ENCODE measurements at places on chromosomes 11 and 22. TPM values are rescaled to one million over a fixed set of nuclear protein-coding genes. Genes with fewer than 3 reads are reported as not detected.

Gene OR4C3
- total RNA-seq: not detected

Gene FOSL1
- 9.8 TPM for total RNA-seq

Gene TRIM29
- 0.33 TPM for total RNA-seq

Gene BIRC3
- 2.5 TPM for total RNA-seq

Gene TMEM45B
- not detected for total RNA-seq

Gene ELFN2
- 0.10 TPM for total RNA-seq

Gene MTMR3
- total RNA-seq: 32.4 TPM

Gene CEND1
- 0.56 TPM for total RNA-seq
